ENCODE measurements at places on chromosomes 11 and 22.

- DNase-seq, result no peak
Measured at GRCh38 chr22:32904044-32904443, 102.5 kb downstream of the TIMP3 start.

- DNase-seq, result no peak
Measured at GRCh38 chr22:42249831-42250230, 20.6 kb downstream of the TCF20 start.

DNA sequence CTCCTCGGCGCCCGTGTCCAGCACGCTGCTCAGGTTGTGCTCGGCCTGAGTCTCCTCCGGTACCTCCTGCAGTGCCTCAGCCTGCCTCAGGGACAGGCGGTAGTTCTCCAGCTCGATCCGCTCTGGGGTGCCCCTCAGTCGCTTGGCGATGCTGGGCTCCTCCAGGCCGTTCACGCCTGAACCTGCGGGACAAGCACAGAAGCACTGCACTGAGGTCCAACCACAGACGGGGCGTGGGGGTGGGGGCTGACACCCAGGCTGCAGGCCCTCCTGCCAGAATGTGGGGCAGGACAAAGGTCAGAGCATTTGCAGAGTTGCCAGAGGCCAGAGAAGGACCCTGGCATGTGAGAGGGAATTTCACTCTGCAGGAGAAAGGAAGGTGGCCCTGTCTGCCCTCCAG is 67.6 kb upstream of the BID start:
- DNase-seq, result no peak

DNA sequence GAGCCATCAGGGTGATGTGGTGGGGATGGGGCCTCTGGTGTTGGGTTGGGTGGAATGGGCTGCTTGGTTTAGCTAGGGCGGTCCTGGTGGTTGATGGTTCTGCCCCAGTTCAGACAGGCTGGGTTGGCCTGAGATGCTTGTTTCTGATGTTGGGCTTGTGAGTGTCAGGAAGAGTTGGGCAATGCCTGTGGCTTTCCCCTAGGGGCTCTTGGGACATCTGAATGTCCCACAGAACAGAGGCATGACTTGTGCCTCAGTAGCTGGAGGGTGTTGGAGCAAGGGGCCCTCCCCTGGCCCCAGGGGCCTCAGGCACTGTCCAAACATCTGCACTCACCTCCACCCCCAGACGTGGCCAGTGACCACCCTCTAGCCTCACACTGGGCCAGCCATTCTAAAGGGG is 14.0 kb upstream of the CTSD start:
- DNase-seq, result peak; percentile 61

DNA sequence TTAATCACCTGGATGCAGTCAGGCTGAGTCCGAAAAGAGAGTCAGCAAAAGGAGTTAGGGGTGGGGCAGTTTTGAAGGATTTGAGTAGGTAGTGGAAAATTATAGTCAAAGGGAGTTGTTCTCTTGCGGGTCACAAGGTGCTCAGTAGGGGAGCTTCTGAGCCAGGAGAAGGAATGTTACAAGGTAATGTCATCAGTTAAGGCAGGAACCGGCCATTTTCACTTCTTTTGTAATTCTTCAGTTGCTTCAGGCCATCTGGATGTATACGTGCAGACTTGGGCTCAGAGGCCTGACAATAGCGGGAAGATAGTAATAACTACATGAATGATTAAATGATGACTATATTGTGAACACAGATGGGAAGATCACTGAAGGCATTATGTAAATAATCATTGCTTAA is 6.2 kb downstream of the SC5D start:
- DNase-seq, result no peak

DNA sequence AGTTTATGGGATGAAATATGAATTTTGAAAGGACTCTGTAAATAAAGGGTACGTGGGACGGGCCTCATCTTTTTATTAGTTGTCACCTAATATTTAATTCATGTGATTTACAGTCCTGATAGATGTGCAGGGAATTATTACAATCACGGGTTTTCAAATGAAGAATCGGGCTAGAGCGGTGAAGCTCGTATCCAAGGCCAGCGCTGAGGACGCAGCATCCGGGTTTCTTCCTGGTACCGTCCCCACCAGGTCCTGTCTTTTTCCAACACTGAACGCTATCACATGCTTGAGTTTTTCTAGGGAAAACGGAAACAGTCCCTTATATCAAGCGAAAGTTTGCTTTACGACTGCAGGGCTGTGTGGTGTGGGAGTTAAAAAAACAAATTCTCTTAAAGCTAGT is 787 bp downstream of the SMDT1 start:
- no peak for DNase-seq

GRCh38 chr11:82996966-82997606 is 74.6 kb downstream of the RAB30 start:
- DNase-seq, result no peak

Data from NK-92 treated with Interleukin-12 subunit alpha and Interleukin-12 subunit beta, amount 100 ng/mL, for 24 hours (cell line).